ENCODE measurements at places on chromosomes 3 and 15.
A peak's percentile ranks its signal among the peaks of the same experiment; 100 is the strongest.

DNA sequence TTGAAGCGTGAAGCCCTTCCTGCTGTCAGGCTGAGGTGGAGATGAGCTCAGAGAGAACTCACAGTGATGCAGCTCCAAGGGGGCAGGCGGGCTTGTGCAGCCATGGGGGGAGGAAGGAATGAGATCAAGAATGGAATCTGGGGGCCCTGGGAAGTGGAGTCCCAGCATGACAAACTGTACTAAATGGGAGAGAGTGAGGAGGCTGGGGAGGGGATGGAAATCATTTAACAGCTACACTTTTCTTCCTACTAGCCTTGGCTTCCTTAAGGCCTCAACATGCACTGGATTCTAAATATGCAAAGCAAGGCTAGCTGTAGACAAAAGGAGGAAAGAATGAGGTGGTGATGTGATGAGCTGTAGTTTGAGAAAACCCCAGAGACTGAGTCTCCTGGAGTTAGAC lies 133.9 kb downstream of the EEFSEC start:
- DNase-seq = no peak
- H3K27ac ChIP-seq = no peak overlapping the region
- no peak overlapping the region for H3K4me3 ChIP-seq
- no peaks in the 10 kb centered on the region for H3K4me1 ChIP-seq
- H3K36me3 ChIP-seq = no peaks in the 10 kb centered on the region

DNA sequence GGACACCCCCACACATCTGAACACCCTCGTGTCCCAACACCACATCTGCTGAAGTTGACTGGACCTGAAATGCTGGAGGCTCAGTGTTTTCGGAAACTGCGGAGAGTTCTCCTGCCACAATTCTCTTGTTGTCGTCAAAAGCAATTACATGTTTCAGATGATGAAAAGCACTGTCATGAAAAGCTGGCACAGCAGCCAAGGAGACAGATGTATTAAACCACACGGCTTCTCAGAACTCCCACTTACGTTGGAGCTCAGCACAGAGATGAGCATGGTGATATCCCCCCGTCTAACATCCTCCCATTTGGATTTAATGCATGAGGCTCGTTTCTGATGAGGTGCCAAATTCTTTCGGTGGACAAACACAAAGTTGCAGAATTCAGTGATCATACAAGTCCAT lies 180.1 kb downstream of the RORA start:
- no peak overlapping the region for H3K4me3 ChIP-seq
- no peaks in the 10 kb centered on the region for H3K27me3 ChIP-seq
- H3K27ac ChIP-seq = no peak overlapping the region
- no peaks in the 10 kb centered on the region for H3K36me3 ChIP-seq
- no peak for DNase-seq
- no peaks in the 10 kb centered on the region for H3K4me1 ChIP-seq

- peaks cover 15% of the 10 kb centered on the region for H3K36me3 ChIP-seq
- H3K27me3 ChIP-seq = no peaks in the 10 kb centered on the region
- peak within 1 kb of the TSS; percentile 55 for H3K4me3 ChIP-seq
- H3K4me1 ChIP-seq = peaks cover 96% of the 10 kb centered on the region
- peak; percentile 97 for DNase-seq
These were observed at the start of gene ISG20 for GRCh38 chr15:88638626-88639372. Gene ISG20, plus strand, starts transcription at chr15:88639016. Its CDS starts 351 bp downstream, at chr15:88639367.

DNA sequence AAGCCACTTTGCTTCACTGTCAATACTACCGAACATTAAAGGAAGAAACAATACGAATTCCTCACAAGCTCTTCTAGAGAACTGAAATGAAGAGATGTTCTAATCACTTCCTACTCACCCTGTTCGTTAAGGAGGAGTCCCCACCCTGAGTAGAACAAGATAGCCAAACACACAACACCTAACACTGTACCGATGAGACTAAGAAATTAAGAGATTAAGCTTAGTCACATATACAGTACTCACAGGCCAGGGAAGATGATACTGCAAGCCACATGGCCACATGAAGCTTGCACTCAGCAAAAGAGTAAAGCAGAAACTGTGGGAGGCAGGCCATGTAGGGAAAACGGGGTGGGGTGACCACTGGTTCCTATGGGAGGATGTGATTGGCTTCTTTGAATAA lies 48.0 kb downstream of the CGGBP1 start:
- H3K4me3 ChIP-seq = no peak overlapping the region
- no peaks in the 10 kb centered on the region for H3K36me3 ChIP-seq
- DNase-seq = no peak
- no peak overlapping the region for H3K27ac ChIP-seq
- H3K27me3 ChIP-seq = no peaks in the 10 kb centered on the region
- H3K4me1 ChIP-seq = no peaks in the 10 kb centered on the region

DNA sequence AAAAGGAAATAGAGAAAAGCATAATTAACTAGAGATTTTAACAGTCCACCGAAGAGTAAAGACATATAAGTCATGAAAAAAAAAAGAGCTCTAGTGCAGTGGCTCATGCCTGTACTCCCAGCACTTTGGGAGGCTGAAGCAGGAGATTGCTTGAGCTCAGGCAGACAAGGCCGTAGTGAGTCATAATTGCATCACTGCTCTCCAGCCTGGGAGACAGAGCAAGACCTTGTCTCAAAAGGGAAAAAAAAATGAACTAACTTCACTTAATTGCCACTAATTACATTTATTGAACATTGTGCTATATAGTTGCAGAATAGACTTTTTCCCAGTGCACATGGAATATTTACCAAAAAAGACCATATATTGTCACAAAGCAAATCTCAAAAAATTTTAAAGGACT lies 221.8 kb downstream of the CBLB start:
- H3K36me3 ChIP-seq = no peaks in the 10 kb centered on the region
- no peak for DNase-seq
- H3K4me1 ChIP-seq = no peaks in the 10 kb centered on the region
- no peak overlapping the region for H3K4me3 ChIP-seq

GRCh38 chr3:102018551-102018950 lies 169.2 kb downstream of the NFKBIZ start:
- peaks cover 4% of the 10 kb centered on the region for H3K4me1 ChIP-seq
- H3K27me3 ChIP-seq = no peaks in the 10 kb centered on the region
- no peak overlapping the region for H3K27ac ChIP-seq
- H3K36me3 ChIP-seq = no peaks in the 10 kb centered on the region

GRCh38 chr3:45240292-45240691 lies 14.2 kb upstream of the TMEM158 start:
- no peak for DNase-seq
- H3K36me3 ChIP-seq = no peaks in the 10 kb centered on the region
- no peaks in the 10 kb centered on the region for H3K27me3 ChIP-seq
- no peak overlapping the region for H3K4me3 ChIP-seq
- H3K27ac ChIP-seq = no peak overlapping the region

GRCh38 chr3:131608296-131608695 lies 105.5 kb upstream of the MRPL3 start:
- H3K27me3 ChIP-seq = no peaks in the 10 kb centered on the region
- no peak overlapping the region for H3K27ac ChIP-seq
- H3K4me3 ChIP-seq = no peak overlapping the region
- H3K36me3 ChIP-seq = no peaks in the 10 kb centered on the region

- no peak for DNase-seq
- H3K4me3 ChIP-seq = no peak overlapping the region
- no peaks in the 10 kb centered on the region for H3K4me1 ChIP-seq
- no peaks in the 10 kb centered on the region for H3K36me3 ChIP-seq
These were observed 200.7 kb downstream of the MEIS2 start for GRCh38 chr15:36899696-36900095.

DNA sequence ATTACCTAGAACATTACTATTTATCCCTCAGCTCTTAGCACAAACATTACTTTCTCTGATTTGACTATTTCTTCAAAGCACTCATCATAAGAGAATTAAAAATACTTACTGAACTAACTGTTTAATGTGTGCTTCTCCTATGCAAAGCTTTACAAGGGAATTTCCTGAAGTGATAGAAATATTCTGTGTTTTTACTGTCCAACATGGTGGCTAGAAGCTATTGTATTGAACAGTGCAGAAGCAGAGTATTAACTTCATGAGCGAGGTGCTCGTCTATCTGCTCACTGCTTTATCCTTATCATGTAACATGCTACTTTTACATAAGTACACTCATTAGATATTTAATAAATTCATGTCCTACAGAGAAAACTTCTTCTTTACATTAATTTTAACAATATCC lies 239.1 kb downstream of the ISL2 start:
- DNase-seq = no peak
- no peaks in the 10 kb centered on the region for H3K4me1 ChIP-seq
- H3K4me3 ChIP-seq = no peak overlapping the region
- H3K27me3 ChIP-seq = no peaks in the 10 kb centered on the region
- no peak overlapping the region for H3K27ac ChIP-seq

DNA sequence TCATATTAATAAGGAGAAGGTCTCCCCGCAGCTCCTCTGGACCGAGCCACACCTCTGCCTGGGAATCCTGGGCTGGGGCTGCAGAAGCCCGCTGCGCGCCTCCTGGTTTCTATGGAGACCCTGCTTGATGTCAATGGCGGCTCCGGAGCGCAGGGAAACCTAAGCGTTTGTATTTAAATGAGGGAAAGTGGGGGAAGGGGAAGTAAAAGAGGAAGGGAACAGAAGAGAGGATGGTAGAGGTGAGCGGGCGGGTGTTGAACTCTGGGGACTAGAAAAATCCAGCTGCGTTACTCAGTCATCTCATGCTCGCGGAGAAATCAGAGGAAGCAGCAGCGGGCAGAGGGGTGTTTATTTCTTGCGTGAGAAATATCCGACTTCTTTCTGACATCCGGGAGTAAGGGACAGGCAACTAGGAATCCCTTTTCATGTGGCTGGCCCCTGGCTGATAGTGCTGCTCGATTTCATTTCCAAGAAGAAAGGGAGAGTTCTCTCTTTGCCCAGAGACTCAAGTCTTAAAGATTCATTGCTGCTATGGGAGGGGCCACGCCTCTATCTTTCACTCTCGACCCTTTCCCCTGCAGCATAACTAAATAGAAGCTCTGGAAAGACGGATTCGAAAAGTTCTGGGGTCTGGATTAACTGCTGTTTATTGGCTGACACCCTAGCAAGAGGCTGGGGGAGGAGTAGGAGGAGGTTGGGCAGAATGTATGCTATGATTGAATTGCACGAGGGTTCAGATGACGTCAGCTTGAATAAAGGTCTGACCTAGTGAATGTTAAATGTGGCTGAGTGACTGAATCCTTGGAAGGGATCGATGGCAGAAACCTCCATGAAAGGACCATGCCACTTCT lies 110.5 kb upstream of the GAP43 start:
- peak overlapping the region; percentile 61 for H3K4me3 ChIP-seq
- DNase-seq = peak; percentile 23
- H3K36me3 ChIP-seq = no peaks in the 10 kb centered on the region
- no peak overlapping the region for H3K27ac ChIP-seq
- H3K4me1 ChIP-seq = peaks cover 6% of the 10 kb centered on the region
- no peaks in the 10 kb centered on the region for H3K27me3 ChIP-seq

DNA sequence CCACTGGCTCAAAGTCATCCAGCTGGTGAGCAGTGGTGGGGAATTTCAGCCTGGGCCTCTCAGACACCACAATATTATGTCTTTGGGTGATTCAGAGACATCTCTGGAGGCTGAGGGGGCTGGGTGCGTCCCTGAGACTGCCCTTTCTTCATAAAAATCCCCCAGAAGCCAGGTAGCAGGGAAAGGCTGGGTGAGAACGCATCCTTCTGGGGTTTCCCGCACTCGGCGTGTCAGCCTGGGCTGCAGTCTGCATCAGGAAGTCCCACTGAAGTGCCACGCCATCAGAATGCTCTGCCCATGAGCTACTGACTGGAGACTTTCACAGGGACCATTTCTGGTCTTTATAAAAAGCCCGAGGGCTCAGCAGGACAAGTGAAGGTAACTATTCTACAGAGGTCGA lies 148.8 kb upstream of the SLC6A11 start:
- no peak overlapping the region for H3K4me3 ChIP-seq
- no peaks in the 10 kb centered on the region for H3K27me3 ChIP-seq
- no peak overlapping the region for H3K27ac ChIP-seq

DNA sequence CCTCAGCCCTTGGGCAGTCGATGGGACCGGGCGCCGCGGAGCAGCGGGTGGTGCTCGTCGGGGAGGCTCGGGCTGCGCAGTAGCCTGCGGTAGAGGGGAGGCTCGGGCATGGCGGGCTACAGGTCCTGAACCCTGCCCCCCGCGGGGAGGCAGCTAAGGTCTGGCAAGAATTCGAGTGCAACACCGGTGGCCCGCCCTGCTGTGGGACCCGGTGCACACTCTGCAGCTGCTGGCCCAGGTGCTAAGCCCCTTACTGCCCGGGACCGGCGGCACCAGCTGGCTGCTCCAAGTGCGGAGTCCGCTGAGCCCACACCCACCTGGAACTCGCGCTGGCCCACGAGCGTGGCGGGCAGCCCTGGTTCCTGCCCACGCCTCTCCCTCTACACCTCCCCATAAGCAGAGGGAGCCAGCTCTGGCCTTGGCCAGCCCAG lies 377.7 kb upstream of the RBMS3 start:
- H3K4me3 ChIP-seq = no peak overlapping the region
- no peaks in the 10 kb centered on the region for H3K27me3 ChIP-seq
- no peak overlapping the region for H3K27ac ChIP-seq
- no peaks in the 10 kb centered on the region for H3K4me1 ChIP-seq

DNA sequence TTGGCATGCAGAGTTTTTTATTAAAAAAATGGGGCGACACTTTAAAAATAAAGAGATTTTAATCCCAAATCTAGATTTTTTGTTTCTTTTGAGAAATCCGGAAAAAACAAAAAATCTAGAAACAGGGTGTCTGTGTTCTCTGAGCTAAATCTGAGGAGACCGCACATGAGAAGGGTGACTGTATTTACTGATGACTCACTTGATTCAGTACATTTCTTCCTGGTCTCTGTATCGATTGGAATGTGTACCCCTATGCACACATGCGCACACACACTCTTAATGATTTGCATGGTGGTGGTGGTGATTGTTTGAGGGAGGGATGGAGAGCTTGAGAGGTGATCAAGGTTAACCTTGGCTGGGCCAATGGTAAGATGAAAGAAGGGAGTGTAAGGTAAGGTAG lies 443.1 kb upstream of the THRB start:
- H3K36me3 ChIP-seq = no peaks in the 10 kb centered on the region
- H3K27ac ChIP-seq = no peak overlapping the region
- H3K27me3 ChIP-seq = no peaks in the 10 kb centered on the region
- DNase-seq = no peak
- no peak overlapping the region for H3K4me3 ChIP-seq

- H3K4me3 ChIP-seq = no peak within 1 kb of the TSS
- H3K36me3 ChIP-seq = no peaks in the 10 kb centered on the region
- H3K27ac ChIP-seq = no peak within 1 kb of the TSS
- peaks cover 6% of the 10 kb centered on the region for H3K27me3 ChIP-seq
- H3K4me1 ChIP-seq = peaks cover 5% of the 10 kb centered on the region
These were observed at the start of gene ATP2B2 for GRCh38 chr3:10505050-10505790. Gene ATP2B2, minus strand, starts transcription at chr3:10505586. Its CDS starts 56,043 bp downstream, at chr3:10449543.

DNA sequence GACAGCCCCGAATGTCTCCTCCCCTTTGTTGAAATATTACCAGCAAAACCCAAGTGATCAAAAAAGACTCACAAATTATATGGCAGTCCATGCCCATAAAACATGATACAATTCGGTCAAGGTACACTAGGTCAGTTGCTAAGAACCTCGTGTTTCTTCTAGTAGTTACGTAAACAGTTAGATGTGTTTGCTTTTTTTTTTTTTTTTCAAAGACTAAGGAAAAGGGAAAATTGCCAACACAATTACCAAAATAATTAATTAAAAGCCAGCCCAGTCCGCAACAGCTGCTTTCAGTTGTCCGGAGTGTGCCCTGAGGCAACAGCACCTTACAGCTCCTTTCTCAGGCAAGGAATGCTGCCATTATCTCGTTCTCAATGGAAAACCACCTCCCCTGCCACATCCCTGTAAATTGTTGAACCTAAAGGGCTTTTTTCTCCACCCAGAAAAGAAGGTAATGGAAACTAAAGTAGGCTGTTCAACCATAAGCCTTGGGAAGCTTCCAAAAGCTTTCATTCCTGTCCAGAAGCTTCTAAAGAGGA lies 129.2 kb upstream of the TSC22D2 start:
- no peak overlapping the region for H3K4me3 ChIP-seq
- no peak for DNase-seq
- no peak overlapping the region for H3K27ac ChIP-seq
- H3K27me3 ChIP-seq = peaks cover 6% of the 10 kb centered on the region
- H3K4me1 ChIP-seq = no peaks in the 10 kb centered on the region
- H3K36me3 ChIP-seq = no peaks in the 10 kb centered on the region
